NCI-H524 treated with DMSO at 0.1 percent for 48 hours (cell line): ENCODE measurements at places on chromosomes 16 and 17.

DNA sequence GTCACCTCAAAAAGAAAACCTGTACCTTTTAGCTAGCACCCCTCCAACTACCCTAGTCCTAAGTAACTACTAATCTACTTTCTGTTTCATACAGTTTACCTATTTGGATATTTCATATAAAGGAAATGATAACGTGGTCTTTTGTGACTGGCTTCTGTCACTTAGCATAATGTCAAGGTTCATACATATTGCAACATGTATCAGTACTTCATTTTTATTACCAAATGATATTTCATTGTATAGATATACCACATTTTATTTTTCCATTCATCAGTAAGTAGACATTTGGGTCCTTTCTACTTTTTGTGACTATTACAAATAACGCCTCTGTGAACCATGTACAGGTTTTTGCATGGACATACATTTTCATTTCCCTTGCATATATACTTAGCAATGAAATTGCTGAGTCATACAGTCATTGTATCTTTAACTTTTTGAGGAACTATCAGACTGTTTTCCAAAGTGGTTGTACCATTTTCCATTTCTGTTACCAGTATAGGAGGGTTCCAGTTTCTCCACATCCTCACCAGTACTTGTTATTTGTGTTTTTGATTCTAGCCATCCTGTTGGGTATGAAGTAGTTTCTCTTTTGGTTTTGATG is 23.7 kb downstream of the MOSMO start:
- no peak for DNase-seq

GRCh38 chr17:38562903-38563302 is 42.8 kb downstream of the SRCIN1 start:
- no peak for DNase-seq

DNA sequence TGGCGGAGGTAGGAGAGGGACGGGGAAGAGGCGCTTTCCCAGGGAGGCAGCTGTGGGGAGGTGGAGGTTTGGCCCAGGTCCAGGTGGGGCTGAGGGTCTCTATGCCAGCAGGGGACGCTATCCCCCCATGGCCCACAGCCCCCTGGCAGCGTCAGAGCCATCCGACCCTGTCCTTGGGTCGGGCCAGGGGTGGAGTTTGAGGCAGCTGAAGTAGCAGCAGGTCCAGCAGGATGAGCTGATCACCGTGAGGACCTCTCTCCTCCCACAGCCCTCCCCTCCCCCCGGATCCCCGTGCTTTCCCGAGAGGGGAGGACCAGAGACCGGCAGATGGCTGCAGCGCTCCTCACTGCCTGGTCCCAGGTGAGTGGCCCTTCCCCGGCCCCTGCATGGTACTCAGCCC is 3.2 kb downstream of the ZNF205 start:
- no peak for DNase-seq

GRCh38 chr16:76885776-76886537 is 305.0 kb upstream of the MON1B start:
- no peak for DNase-seq

DNA sequence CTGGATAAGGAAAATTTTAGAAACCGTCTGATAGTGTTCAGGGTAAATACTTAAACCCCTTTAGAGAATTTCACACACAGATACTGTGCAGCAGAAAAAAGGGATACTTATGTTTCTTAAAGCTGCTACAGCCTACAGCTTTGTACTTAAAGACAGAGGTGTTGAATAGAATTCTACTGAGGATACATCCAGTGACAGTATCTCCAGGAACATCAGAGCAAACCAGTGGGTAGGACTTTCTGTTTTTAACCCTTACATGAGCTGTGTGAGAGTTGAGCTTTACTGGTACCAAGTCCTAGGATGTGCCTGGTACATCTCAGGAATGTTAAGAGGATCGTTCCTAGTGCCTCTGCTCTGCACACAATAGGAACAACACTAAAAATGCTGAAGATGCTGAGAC is 191.5 kb downstream of the FTO start:
- DNase-seq: no peak

DNA sequence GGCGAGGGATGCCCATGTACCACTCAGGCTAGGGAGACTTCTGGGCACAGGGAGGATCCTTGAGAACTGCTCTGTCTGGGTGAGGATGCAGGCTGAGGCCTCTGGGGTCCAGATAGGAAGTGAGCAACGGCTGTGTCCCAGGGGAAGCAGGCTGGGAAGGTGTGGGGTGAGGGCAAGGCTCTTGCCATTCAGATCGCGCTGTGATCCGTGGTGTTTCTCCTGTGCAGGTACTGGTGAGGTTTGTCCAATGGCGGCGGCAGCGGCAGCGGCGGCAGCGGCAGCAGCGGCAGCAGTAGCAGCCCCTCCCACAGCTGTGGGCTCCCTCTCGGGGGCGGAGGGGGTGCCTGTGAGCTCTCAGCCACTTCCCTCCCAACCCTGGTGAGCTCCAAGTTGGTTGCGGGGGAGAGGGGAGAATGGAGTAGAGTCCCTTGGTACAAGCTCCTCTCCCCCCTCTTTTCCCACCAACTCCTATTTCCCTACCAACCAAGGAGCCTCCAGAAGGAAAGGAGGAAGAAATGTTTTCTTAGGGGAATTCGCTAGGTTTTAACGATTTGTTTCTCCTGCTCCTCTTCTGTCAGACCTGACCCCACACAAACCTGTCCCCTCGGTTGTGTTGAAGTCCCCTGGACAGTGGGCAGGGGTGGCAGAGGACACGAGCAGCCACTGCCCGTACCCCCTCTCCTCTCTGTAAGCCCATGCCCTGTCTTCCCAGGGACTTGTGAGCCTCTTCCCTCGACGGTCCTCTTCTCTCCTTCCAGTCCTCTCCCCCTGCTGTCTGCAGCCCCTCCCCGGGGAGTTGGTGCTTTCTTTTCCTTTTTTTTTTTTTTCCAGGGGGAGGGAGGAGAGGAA is 1.9 kb upstream of the PRRT2 start:
- DNase-seq: no peak

- DNase-seq: no peak
These were observed 432.7 kb upstream of the ASIC2 start for GRCh38 chr17:33725675-33726271.

DNA sequence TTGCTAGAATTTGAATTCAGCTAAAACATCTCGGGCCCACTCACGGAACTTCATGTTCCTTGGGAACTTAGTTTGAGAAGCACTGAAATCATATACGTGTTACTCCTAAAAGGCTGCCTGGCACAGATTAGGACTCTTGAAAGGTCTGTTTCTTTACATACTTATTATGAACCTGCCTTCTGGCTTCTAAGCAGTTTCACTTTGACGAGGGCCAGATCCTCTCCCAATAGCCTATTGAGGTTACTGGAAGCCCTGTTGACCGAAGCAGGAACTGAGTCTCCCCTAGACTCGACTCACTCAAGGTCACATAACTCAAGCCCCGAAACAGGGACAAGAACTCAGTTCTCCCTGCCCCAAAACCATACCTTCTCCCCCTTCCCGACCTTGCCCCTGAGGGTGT is 121.9 kb upstream of the PLCG2 start:
- no peak for DNase-seq

DNA sequence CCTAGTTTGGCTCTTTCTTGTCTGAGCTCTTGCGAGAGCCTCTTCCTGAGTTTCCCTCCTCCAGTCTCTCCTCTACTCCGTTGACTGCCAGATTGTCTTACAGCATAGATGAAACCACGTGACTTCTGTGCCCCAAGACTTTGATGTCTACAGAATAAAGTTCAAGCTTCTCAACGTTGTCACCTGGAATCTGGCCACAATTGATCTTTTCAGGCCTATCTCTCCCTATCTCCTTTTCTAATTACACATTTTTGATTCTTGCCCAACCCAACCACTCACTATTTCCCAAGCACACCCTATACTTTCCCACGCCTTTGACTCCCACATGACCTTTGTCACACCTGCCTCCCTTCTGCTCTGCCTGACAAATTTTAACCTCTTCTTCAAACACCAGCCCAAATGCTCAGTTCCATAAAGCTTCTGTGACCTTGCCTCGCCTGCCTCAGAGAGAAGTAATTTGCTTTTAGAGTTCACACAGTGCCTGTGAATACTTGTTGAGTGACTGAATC is 52.4 kb upstream of the PMFBP1 start:
- DNase-seq: no peak

GRCh38 chr17:301681-302299 is 50.8 kb downstream of the RPH3AL start:
- DNase-seq: no peak

- no peak for DNase-seq
These were observed 34.9 kb upstream of the CCL2 start for GRCh38 chr17:34220045-34220751.

- no peak for DNase-seq
These were observed 108.1 kb downstream of the CMIP start for GRCh38 chr16:81552743-81553079.
